ENCODE measurements at places on chromosomes 7 and 10.

- DNase-seq = no peak
Measured at GRCh38 chr7:66092654-66093053, 17.0 kb downstream of the ASL start.

DNA sequence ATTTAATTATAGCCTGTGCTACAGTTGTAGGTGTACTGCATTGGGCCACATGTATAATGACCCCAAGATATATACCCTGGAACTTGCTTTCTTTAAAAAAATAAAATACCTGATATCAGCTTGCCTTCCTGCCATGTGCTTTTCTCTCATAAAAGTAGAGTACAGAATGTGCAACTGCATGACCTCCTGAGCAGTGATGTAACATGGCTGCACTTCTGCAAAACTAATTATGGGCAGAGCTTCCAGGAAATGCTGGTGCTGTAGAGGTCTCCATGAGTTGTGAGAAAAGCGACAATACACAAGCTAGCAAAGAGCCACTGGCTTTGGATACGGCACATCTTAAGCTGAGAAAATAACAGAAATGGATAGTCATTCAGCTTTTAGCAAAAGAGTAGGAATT is 6.5 kb upstream of the ERLIN1 start:
- no peak for DNase-seq

- DNase-seq = no peak
Measured at GRCh38 chr10:34648919-34649318, 166.2 kb downstream of the PARD3 start.

DNA sequence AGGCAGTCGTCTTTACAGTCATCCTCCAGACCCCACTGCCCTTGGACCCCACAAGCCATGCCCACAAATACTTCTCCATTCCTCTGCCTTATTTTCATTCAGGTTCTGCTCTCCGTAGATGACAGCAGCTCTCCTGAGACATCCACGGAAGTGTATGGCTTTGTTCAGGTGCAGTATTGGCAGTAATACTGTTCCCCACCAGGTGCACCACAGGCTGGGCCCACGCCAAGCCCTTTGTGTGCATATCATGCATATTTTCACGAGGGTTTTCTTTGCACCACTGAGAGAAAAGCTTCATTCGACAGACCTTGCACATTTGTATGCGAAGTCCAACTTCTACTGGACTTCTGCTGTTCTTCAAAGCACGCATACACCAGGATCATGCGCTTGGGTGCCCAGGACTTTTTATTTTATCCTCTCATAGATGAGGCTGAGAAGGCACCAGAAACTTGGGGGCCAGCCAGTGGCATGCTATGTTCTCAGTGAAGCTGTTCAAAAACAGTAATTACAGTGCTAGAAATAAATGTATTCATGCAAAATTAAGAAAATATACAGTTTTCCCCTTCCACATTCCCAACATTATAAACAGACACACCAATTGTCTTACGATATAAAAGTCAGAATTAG is 37.8 kb upstream of the PITRM1 start:
- DNase-seq = no peak

DNA sequence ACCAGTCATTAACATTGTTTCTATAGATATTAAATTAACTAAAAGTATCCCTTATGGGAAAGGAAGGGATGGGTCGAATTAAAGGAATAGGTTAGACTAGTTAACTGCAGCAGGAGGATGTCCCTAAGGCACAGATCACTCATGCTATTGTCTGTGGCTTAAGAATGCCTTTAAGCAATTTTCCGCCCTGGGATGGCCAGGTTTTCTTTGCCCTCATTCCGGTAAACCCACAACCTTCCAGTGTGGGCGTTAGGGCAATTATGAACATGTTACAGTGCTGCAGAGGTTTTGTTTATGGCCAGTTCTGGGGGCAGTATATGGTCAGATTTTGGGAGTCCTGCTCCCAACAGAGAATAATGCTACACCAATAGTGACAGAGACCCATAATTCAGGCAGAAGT is 139.3 kb upstream of the CDK13 start:
- DNase-seq = no peak

DNA sequence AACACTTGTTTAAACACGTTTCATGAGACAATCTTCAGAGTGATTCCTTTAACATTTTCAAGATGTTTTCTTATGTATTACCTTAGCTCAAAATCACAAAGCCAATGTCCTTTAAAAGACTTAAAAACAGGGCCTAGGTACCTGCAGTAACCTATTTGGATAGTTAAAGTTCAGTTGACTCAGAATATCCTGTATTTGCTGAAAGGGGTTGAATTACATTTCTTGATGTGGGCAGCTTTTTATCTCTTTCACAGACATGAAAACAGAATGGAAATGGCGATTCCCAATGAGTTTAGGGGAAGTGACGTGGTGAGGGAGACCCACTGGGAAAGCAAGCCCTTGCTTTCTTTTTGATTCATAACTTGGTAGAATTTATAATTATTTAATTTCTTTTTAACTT is 324.4 kb upstream of the AOAH start:
- DNase-seq = no peak

- DNase-seq = no peak
Measured at GRCh38 chr7:28811008-28811407, 147.1 kb downstream of the TRIL start.

- DNase-seq = peak; percentile 62
Measured at GRCh38 chr7:100865938-100866728, 1.1 kb upstream of the TRIP6 start.

DNA sequence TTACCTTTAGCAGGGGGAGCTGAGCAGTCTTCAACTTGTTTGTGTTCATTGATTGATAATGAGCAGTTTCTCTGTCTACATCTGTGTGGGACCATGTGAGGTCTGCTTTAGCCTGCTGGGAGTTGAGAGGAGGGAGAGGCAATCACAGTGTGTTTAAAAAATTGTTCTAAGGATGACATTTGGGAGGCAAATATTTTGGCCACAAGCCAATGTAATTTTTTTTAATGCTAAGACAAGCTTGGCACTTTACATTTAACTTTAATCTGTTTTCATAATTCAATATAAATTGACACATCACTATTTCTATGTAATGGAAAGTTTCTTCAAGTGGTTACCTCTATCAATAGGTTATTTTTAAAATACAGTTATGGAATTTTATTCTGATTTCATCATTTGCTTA is 55.9 kb upstream of the SEMA3A start:
- DNase-seq = peak; percentile 38

GRCh38 chr7:50791363-50791937 is 8.8 kb upstream of the GRB10 start:
- DNase-seq = no peak

GRCh38 chr7:115840702-115841101 is 189.9 kb downstream of the TFEC start:
- DNase-seq = no peak

DNA sequence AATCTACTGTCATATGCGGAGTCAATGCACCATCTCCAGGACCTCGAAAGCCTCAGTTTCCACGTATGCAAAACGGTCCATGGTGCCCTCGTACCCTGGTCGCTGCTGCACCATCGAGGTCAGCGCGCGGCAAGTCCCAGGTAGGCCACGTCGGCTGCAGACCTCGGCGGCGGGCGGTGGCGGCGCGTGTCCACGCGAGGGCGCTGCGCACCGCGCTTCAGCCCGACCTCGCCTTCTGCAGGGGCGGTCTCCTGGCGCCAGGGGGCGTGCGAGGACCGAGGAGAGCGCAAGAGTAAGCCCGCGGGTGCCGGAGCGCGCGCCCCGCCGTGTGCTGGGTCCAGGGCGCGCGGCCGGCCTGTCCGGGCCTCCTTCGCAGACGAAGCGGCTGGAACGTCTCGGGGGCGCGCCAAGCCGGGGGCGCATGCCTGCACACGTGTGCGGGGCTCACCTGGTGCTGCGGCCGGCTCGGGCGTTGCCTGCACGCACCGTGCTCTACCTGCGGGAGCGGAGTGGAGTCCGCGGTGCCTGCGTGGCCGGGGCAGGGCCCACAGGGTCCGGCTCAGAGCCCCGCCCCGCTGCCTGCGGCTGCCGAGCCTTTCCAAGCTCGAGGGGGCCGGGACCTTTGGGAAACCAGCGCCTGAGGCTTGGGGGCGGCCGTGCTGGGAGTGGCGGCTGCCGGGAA is 54.0 kb downstream of the GLRX3 start:
- DNase-seq = peak; percentile 41

DNA sequence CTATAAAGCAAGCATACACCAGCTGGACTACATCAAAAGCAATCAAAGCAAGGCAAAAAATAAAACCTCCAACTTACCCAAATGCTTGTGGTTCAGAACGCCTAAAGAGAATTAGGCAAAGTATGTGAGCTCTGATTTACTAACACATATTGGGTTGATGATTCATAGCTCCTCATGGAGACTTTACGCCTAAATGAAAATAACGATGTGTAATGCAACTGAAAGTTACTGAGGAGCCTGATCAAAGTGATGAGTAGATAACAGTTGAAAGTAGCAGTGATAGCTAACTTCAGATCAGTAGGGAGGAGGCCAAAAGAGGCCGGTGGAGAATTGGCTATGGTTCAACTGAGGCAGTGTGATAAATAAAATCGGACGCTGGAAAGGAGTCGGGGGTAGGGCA is 85.0 kb downstream of the MPP7 start:
- no peak for DNase-seq

Measured in NCI-H2171 (cell line).